Stimulated activated CD4-positive, alpha-beta T cell treated with anti-CD3 and anti-CD28 coated beads, Interleukin-4, amount 100 ng/mL, for 4 hours (primary cell): ENCODE measurements at places on chromosomes 6 and 20.

- DNase-seq, result no peak
Observed at GRCh38 chr6:69012876-69013275, 377.8 kb downstream of the ADGRB3 start.

DNA sequence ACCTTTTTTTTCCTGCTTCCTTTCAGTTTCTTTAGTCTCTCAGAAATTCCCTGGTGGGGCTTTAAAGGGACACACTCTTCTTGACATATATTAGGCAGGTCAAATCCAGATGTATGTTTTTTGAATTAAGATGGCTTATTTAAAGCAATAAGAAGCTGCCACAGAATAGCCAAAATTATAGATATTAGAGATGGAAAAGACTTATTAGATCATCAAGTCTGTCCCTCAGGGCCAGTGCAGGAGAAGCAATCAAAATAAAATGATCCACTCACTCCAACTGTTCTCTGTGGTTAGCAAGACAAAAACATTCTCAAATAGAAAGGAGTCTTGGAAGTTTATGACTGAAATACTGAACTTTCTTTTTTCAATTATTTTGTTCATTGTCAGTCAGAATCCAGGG, 462.8 kb downstream of the CDC5L start:
- DNase-seq, result no peak

- DNase-seq, result no peak
Observed at GRCh38 chr20:4717816-4718570, 3.7 kb upstream of the PRND start.

DNA sequence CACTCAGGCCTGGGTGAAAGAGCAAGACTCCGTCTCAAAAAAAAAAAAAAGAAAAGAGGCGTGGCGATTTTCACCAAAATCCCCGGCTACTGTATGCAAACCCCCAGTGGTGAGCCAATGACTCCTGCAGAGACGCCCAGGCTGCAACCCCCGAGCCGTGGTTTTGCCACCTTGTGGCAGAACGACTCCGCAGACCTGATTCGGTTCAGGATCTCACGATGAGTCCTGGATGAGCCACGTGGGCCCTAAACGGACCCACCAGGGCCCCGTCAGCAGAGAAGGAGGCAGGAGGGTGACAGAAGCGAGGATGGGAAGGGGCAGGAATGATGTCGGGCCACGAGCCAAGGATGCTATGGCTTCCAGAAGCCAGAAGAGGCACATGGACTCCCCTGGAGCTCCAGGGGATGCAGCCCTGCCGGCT, 42.5 kb downstream of the SLC2A4RG start:
- DNase-seq, result peak; percentile 26

GRCh38 chr6:127117979-127118297, 533 bp upstream of the RSPO3 start:
- DNase-seq, result no peak

- no peak for DNase-seq
Observed at GRCh38 chr6:105545947-105546731, 143.3 kb upstream of the PREP start.

DNA sequence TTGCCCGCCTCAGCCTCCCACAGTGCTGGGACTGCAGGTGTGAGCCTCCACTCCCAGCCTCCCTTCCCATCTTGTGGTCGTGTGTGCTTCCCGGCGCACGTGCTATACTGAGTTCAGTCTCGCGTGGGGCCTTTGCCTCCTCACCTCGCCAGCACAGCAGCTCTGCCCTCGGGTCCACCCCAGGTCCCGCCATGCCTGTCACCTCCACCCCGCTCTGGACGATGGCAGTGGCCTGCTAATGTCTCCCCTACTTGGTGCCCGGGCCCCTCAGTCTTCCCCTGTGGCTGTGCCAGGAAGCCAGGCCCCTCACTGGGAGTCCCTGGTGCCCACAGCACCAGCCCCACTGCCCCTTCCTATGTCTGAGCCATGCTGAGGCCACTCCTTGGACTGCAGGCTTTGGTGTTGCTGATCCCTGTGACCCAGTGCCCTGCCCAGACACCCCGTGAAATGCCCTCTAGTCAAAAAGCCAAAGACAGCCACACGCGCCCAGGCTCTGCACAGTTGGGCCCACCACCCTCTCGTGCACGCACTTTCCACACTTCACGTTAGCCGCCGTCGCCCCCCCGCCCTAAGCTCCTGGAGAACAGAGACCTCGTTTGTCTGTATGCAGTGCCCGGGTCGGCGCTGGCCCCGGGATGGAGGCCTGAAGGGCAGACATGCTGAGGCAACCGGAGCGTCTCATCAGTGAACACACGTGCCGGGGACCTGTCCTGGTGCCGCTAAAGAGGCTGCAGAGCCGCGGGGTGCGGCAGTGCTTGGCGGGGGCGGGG, 14.3 kb downstream of the HRH3 start:
- no peak for DNase-seq

DNA sequence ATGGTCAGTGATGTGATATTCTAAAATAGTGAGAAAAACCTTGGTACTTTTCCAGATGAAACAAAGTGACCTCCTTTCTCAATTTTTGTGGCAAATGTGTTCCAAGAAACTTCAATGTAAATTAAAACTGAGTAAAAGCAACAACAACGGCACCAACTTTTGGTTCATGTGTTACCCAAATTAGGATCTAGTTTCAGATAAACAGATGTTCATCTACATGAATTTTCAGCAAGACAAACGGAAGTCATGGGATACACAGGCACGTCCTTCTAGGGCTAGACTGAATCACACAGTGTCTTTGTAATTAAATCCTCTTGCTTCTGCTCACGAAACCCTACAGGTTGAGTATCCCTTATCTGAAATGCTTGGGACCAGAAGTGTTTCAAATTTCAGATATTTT, 915.2 kb downstream of the TFAP2A start:
- DNase-seq, result no peak

GRCh38 chr6:169131390-169131789, 122.3 kb downstream of the THBS2 start:
- DNase-seq, result no peak

DNA sequence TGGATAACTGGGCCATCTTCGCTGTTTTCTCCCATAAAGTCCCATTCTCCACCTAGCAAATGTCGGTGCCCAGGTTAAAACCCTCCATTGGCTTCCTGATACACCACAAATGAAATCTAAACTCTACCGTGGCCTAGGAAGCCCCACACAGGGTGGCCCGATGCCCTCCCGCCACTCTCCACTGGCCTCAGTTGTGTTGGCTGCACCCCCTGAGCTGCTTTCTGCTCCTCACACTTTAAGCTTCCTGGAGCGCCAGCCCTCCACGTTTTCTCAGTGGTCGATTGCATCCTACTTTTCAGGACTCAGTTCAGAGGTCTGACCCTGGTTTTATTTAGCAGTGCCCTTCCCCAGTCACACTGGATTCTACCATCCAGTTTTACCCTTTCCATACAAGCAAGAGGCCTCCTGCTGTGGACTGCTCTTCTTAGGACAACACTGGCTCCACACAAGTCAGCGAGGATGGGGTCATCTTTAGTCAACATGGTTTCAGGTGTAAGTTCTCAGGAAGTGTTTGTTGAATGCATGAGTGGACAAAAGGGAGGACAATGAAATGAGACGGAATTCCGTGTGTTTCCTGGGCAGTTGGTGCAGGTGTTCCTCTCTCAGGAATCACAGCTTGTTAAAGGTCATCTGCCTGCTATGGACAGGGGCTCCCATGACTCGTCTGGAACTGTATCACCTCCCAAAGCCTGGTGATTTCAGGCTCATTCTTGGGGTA, 124.1 kb downstream of the SULF2 start:
- no peak for DNase-seq

DNA sequence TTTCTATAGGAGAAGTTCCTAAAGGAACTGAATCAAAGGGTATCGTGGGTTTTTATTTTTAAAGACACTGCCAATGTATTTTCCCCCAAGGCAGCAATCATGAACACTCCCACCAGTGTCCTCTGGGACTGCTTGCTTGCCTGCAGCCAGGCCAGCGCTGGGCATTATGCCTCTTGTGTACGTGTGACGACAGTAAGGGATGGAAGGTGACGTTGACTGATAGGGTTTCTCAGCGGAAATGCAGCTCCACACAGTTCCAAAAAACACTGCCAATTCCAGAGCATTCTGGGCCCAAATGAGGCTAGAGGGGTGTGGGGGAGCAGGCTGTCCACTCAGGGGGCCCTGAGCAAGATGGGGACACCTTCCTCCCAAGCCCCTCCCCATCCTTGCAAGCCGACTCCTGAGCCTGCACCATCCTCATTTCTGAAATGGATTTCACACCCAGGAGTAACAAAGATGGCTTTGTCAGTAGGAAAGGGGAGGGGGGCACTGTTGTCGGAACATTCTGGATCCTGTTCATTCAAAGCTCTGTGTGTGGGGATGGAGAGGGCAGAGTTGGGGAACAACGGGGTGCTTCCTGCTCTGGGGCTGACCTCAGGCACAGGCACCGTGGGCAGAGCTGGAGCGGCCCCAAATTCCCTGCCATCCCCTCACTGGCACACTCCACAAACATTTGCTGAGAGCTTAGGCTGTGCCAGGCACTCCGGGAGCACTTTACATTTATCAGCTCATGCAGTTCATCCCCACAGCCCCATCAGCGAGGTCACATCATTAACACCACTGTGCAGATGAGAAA, 20.0 kb downstream of the PREX1 start:
- DNase-seq, result no peak

DNA sequence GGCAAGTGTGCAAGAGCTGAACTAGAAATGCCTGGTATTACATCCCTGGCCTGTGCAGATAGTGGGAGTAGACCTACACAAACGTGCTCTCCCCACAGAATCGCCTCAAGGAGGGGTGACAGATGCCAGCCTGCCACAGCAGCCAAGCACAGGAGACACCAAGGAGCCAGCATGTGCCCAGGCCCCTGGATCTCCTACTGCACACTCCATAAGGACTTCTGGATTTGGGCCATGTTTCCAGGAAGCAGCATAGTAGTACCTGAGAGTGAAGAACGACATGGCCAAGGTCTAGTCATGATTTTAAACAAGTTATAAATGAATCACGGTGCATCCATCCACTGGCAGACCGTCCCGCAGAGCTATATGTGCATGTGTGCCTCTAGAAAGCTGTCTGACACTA, 232.2 kb downstream of the SYNDIG1 start:
- DNase-seq, result no peak

- no peak for DNase-seq
Observed at GRCh38 chr20:44644667-44645131, 6.8 kb downstream of the ADA start.

- DNase-seq, result no peak
Observed at GRCh38 chr6:76682842-76683241, 610.4 kb upstream of the IMPG1 start.

DNA sequence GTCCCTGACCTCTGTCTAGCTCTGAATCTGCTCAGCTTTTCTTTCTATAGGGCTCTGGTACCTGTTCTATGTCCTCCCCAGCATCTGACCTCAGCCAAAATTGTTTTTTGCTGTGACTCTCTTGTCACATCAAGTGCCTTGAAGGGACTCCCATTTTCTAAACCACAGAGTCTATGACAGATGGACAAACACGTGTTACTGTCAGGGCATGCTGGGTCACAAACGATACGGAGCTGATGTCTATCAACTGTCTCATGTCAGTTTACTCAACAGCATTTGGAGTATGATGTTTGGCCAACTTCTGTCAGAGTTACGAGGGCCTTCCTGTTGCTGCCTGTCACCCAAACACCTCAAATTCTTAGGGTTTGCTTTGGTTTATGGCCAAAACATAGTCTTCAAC, 20.5 kb downstream of the ID4 start:
- no peak for DNase-seq

DNA sequence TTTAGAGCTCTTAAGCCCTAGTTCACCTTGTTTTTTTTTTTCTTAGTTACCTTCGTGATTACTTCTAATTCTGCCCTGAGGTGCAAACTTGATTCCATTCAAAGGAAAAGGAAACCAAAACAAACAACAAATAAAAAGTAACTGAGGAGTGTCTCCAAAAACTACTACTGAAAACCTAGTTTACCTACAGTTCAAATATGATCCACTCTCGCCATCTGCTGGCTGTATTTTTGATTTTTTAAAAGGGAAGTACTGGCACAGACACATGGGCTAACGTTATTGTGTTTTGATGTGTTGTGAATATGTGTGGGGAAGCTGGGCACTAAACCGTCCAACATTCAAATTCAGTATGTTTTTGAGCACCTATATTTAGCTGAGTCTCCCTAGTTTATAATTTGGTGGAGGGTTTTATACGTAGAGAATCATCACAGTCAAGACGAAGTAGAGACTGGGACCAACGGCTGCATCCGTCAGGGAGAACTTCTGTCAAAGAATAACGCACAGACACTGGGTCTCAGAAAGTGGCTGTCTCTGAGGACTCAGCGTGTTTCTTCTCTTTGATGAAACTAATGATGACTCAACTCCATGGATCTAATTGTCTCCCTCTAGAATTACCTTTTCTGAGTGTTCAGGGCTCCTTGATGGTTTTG, 373.5 kb upstream of the BTBD3 start:
- no peak for DNase-seq

GRCh38 chr20:38110525-38111178, 54.4 kb downstream of the TGM2 start:
- no peak for DNase-seq

GRCh38 chr6:5379647-5380242, 118.4 kb downstream of the FARS2 start:
- DNase-seq, result no peak

DNA sequence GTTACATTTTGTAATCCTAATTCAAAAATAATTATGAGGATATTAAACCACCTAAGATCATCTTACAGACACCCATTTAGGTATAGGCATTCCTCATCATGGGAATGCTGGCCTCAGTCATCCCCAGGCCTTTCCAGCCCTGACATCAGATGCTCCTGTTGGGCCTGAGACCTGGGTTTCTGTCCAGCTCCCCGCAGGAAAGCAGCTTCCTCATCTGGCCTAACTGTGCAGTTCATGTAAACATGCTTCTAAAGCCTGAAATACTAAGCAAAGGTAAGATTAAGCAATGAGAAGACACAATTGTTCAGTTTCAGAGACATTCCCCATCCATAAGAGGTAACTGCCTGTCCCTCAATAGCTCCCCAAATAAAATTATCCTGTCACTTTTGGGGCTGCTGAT, 19.0 kb downstream of the ETV7 start:
- no peak for DNase-seq

GRCh38 chr6:2770171-2770570, 5.0 kb downstream of the WRNIP1 start:
- no peak for DNase-seq

GRCh38 chr6:134331256-134331655, 13.3 kb upstream of the SGK1 start:
- DNase-seq, result no peak

- DNase-seq, result no peak
Observed at GRCh38 chr20:46351357-46352058, 43.2 kb upstream of the CDH22 start.

GRCh38 chr20:2005359-2005758, 11.5 kb upstream of the PDYN start:
- no peak for DNase-seq

DNA sequence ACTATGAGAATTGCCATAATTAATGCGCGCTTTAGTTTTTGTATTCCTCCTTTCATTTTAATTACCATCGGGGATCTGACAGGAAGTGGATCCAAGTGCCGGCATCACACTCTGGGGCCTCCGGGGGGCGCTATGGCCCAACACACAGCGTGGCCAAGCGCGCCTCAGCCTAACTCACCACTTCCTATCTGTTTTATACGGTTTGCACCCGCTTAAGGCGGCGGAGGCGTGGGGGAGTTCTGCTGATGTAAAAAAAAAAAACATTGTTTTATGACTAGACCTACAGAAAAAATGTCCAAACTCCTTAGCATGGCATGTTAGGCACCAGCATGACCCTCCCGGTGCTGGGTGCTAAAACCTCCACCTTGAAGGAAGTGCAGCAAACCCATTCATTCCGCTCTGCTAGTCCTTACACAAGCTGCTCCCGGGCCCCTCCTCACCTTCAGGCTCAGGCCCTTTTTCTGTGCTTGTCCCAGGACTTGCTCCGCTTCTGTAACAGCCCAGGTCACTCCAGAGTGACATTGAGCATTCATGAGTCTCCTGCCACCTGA, 4.5 kb upstream of the EBF4 start:
- peak; percentile 62 for DNase-seq
